ENCODE measurements at places on chromosomes 1 and 21.

- H3K27ac ChIP-seq: no peak overlapping the region
- H3K4me3 ChIP-seq: no peak overlapping the region
- H3K36me3 ChIP-seq: no peaks in the 10 kb centered on the region
- no peaks in the 10 kb centered on the region for H3K4me1 ChIP-seq
- no peak for DNase-seq
Observed at GRCh38 chr1:204802401-204803175, 68.1 kb upstream of the NFASC start.

GRCh38 chr1:227945891-227946623 is 1.7 kb downstream of the WNT9A start:
- H3K4me1 ChIP-seq: peaks cover 32% of the 10 kb centered on the region
- peak overlapping the region; percentile 66 for H3K4me3 ChIP-seq
- H3K27me3 ChIP-seq: peaks cover 77% of the 10 kb centered on the region
- peak; percentile 63 for DNase-seq
- H3K36me3 ChIP-seq: no peaks in the 10 kb centered on the region

DNA sequence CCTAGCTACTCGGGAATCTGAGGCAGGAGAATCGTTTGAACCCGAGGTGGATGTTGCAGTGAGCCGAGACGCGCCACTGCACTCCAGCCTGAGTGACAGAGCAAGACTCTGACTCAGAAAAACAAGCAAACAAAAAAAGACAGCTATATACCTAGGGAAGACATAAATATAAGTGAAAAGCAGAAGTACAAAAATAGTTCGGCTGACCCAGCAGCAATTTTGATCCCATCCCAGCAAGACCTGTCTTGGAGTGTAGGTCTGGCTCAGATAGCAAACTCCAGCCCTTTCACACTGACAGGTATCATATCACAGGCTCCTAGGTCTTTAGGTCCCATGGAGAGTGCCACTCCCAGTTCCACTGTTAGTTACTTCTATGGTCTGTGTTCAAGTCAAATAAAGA is 14.6 kb downstream of the MTX1 start:
- no peak for DNase-seq
- H3K4me1 ChIP-seq: peaks cover 16% of the 10 kb centered on the region
- no peak overlapping the region for H3K27ac ChIP-seq

DNA sequence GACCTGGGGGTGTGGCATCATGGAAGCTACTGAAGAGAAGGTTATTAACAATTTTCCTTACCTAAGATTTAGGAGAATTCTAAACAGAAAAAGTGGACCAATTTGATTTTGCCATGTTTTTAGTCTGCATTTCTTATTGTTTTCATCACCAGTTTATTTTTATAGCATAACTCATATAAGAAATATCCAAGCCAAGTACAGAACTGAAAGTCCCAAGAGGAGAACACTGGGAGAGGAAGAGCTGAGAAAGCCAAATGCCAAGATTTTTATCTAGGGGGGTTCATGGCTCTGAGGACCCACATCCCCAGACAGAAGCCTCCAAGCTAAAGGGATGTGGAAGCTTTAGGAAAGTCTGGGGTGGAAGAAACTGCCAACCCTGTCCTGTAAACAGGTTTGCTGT is 109.4 kb upstream of the DUSP10 start:
- no peaks in the 10 kb centered on the region for H3K27me3 ChIP-seq
- H3K4me1 ChIP-seq: no peaks in the 10 kb centered on the region
- H3K27ac ChIP-seq: peak overlapping the region; percentile 30
- H3K36me3 ChIP-seq: no peaks in the 10 kb centered on the region

- no peak overlapping the region for H3K27ac ChIP-seq
- H3K27me3 ChIP-seq: no peaks in the 10 kb centered on the region
- DNase-seq: no peak
- no peak overlapping the region for H3K4me3 ChIP-seq
Observed at GRCh38 chr1:35171579-35171978, 21.4 kb downstream of the SFPQ start.

- H3K4me1 ChIP-seq: no peaks in the 10 kb centered on the region
- DNase-seq: no peak
- H3K4me3 ChIP-seq: no peak overlapping the region
- H3K27ac ChIP-seq: no peak overlapping the region
- peaks cover 72% of the 10 kb centered on the region for H3K27me3 ChIP-seq
Observed at GRCh38 chr1:18684303-18684702, 53.7 kb downstream of the PAX7 start.

- H3K27ac ChIP-seq: no peak overlapping the region
- DNase-seq: no peak
- no peak overlapping the region for H3K4me3 ChIP-seq
- H3K27me3 ChIP-seq: no peaks in the 10 kb centered on the region
- H3K36me3 ChIP-seq: no peaks in the 10 kb centered on the region
- peaks cover 6% of the 10 kb centered on the region for H3K4me1 ChIP-seq
Observed at GRCh38 chr1:164687777-164688176, 128.8 kb downstream of the PBX1 start.

GRCh38 chr1:24946861-24947658 is 17.0 kb upstream of the RUNX3 start:
- no peaks in the 10 kb centered on the region for H3K36me3 ChIP-seq
- no peak for DNase-seq
- H3K4me1 ChIP-seq: no peaks in the 10 kb centered on the region
- H3K4me3 ChIP-seq: no peak overlapping the region
- peaks cover 22% of the 10 kb centered on the region for H3K27me3 ChIP-seq

DNA sequence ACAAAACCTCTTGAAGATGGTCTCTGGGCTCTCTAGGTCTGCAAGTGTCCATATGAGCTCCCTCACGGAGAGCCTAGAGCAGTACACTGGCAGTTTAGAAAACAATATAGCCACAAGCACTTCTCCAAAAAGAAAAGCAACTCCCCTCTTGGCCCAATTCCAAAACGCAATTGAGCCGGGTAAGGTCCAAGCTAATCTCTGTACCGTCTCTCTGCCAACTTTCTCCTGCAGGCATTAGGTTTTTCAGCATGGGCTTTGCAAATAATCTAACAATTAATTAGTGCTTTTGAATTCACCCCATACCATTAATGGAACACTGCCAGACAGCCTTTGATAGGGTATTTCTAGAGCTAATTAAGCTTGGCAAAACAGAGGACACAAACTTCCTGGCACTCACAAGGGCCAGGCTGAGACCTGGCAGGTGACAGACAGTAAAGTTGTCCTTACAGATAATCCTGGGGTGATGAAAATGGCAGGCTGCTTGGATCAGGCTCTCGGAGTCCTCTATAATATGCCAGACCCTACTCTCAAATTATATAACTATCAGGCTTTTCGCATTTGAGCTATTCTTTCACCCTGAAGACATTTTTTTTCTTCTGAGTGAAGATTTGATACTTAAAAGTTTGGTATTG is 39.8 kb downstream of the TGFBR3 start:
- no peak for DNase-seq
- H3K27ac ChIP-seq: peak overlapping the region; percentile 57
- no peak overlapping the region for H3K4me3 ChIP-seq
- peaks cover 25% of the 10 kb centered on the region for H3K4me1 ChIP-seq
- H3K36me3 ChIP-seq: no peaks in the 10 kb centered on the region
- H3K27me3 ChIP-seq: no peaks in the 10 kb centered on the region

DNA sequence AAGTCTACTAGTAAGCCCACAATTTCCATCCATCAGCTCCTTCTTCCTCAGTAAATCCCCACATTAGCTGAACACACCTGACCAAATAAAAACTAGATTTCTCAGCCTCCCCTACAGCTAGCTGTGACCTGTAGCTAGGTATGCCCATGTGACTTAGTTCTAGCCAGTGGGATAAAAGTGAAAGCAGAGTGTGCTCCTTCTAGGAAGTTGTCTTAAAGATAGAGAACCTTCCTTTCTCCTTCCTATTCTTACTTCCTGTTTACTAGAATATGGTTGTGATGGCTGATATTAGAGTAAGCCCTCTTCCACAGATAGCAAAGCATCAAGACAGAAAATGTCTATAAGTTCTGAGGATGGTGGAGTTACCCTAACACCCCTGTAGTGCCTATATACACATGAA is 67.0 kb downstream of the PIK3R3 start:
- H3K36me3 ChIP-seq: peaks cover 3% of the 10 kb centered on the region
- no peak for DNase-seq
- no peaks in the 10 kb centered on the region for H3K27me3 ChIP-seq
- no peak overlapping the region for H3K4me3 ChIP-seq
- H3K27ac ChIP-seq: no peak overlapping the region

DNA sequence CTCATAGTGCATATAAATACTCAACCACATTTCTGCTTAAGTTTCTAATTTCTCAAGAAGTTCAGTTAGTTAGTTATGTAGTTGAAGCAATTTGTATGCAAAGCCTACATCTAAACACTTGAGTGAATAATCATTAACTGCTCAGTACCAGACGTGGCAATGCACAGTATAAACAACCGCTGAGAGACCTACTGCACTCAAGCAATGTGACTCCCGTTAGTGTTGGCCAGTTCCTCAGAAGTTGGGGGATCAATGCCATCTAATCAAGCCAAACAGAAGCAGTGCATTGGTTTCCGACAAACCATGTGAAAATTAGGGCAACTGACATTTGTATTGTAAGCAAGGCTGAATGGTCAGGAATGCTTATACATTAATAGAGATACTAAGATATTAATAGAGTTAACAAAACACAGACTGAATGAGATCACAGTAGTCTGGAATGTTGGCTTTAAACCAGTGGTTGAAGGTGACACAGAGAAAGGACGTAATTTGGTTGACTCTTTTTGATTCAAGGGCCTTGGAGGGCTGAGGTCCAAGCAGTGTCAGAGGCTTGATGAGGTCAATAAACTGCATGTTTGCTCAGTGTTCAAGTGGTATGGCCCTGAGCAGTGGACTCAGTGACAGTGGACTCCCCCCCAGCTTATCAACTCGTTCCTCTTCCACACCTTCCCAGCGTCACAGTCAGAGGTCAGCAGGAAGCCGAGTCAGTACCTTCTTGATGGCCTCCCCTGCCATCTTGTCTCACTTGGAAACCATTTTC is 255.5 kb downstream of the CTH start:
- no peaks in the 10 kb centered on the region for H3K36me3 ChIP-seq
- H3K27ac ChIP-seq: no peak overlapping the region
- DNase-seq: no peak
- peaks cover 6% of the 10 kb centered on the region for H3K4me1 ChIP-seq
- H3K27me3 ChIP-seq: no peaks in the 10 kb centered on the region

- no peaks in the 10 kb centered on the region for H3K27me3 ChIP-seq
- no peaks in the 10 kb centered on the region for H3K36me3 ChIP-seq
- H3K27ac ChIP-seq: peak overlapping the region; percentile 66
- peak; percentile 89 for DNase-seq
- H3K4me3 ChIP-seq: no peak overlapping the region
- H3K4me1 ChIP-seq: peaks cover 12% of the 10 kb centered on the region
Observed at GRCh38 chr1:218665221-218665620, 320.1 kb downstream of the TGFB2 start.

DNA sequence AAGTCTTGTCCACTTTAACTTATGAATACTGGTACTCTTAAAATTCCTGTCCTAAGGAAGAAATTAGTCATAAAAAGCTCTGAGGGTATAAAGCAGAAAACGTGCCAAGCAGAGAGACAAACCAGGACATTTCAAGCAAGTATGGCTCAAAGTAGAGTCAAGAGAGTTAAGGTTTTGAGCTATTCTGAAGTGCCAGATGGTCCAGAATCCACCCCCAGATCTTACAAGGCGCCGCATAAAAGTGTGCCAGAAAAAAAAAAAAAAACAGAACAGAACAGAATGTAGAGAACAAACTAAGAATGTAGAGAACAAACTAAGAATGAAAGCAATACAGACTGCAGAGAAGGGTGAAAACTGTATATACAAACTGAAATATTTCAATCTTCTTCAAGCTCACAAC is 12.5 kb downstream of the EPS15 start:
- H3K27me3 ChIP-seq: no peaks in the 10 kb centered on the region
- H3K4me3 ChIP-seq: peak overlapping the region; percentile 19
- no peak for DNase-seq
- peak overlapping the region; percentile 4 for H3K27ac ChIP-seq

GRCh38 chr1:212498283-212499040 is 65.7 kb downstream of the NENF start:
- H3K4me1 ChIP-seq: no peaks in the 10 kb centered on the region
- no peak for DNase-seq
- H3K27ac ChIP-seq: no peak overlapping the region
- no peaks in the 10 kb centered on the region for H3K36me3 ChIP-seq
- no peak overlapping the region for H3K4me3 ChIP-seq
- H3K27me3 ChIP-seq: no peaks in the 10 kb centered on the region

DNA sequence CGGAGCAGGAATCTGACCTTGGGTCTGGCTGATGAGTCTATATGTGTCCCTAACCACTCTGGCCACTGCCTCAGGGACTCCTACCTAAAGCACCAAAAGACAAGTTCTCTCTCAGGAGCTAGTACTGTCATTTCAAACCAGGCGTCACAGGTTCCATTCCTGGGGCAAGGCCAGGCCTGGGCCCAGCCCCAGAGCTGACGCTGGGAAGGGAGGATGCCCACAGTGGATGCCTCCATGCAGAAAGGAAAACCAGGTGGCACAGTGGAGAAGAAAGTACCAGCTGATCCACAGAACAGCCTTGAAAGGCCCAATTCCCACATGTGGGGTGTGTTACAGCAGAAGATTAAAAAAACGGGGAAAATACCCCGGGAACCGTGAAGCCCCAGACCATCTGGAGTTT is 77.4 kb downstream of the DMRTB1 start:
- H3K36me3 ChIP-seq: no peaks in the 10 kb centered on the region
- no peaks in the 10 kb centered on the region for H3K4me1 ChIP-seq
- H3K4me3 ChIP-seq: no peak overlapping the region
- no peak for DNase-seq
- H3K27me3 ChIP-seq: no peaks in the 10 kb centered on the region

- H3K27ac ChIP-seq: peak overlapping the region; percentile 82
- DNase-seq: no peak
- H3K4me1 ChIP-seq: peaks cover 50% of the 10 kb centered on the region
- H3K36me3 ChIP-seq: peaks cover 13% of the 10 kb centered on the region
- no peak overlapping the region for H3K4me3 ChIP-seq
- H3K27me3 ChIP-seq: no peaks in the 10 kb centered on the region
Observed at GRCh38 chr1:202129453-202130296, 7.0 kb downstream of the GPR37L1 start.

GRCh38 chr1:11522400-11523235 is 43.7 kb downstream of the DISP3 start:
- H3K4me1 ChIP-seq: no peaks in the 10 kb centered on the region
- H3K36me3 ChIP-seq: no peaks in the 10 kb centered on the region
- no peak overlapping the region for H3K27ac ChIP-seq
- peak; percentile 5 for DNase-seq
- H3K27me3 ChIP-seq: no peaks in the 10 kb centered on the region
